ENCODE measurements at places on chromosomes 5 and 9.

DNA sequence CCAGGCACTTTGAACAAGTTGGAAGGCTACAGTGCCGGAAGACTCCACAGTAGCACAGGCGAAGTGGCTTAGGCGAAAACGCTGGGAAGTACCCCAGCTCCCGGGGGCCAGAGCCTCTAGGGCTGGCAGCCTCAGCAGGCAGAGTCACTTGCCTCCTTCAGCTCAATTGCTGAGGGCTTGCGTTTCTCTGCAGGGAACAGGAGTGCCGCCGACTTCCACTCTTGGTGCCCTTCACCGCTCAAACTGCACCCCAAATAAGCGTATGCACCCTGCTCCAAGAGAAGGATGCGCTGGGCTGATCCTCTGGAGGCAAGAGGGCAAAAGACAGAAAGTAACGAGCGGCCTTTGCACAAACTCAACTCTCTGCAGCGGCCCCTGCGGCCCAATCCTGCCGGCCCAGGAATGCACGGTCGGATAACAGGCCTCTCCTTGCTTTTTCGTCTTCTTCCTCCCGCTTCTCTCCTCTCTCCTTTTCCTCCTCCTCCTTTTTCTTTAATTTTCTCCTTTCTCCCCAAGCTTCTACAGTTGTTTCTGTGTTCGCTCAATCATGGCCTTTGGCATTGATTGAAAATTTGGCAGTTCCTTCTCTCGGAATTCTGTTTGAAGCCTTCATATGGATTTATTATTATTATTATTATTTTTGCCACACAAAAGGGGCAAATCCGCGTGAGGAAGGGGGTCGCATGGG is 1.1 kb upstream of the S1PR3 start:
- no peak for DNase-seq

DNA sequence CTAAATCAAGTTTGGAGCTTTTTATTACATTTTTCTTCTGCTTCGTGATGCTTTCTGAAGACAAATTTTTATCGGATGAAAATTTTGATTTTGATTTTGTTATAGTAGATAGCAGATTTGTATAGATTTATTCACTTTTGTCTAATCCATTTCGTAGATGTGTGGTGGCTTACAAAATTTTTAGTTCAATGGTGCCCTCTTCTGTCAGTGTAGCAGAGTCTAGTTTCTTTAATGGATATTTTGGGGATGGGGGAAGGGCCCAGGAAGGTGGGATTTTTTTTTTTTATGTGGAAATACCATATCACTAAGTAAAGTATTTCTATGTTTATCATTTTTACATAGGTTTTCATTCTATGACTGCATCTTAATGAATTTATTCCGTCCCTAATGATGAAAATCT is 259.9 kb upstream of the TARS1 start:
- no peak for DNase-seq

DNA sequence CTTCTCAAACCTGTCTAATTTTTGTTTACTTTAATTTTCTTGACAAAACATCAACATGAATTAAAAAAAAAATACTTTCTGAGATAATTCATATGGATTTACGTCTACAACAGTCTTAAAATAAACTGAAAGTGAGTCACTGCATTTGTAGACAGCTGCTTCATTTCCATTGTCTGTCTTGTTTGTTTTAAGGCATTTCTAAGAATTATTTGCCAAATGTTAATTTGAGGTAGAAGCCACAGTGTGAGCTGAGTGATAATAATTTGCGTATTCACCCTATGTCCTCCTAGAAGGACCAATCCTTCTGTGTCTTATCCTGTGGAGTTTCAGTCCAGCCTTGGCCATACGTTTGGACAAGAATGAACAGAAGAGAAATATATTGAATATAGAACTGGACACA is 174.5 kb downstream of the CFAP90 start:
- DNase-seq = no peak

DNA sequence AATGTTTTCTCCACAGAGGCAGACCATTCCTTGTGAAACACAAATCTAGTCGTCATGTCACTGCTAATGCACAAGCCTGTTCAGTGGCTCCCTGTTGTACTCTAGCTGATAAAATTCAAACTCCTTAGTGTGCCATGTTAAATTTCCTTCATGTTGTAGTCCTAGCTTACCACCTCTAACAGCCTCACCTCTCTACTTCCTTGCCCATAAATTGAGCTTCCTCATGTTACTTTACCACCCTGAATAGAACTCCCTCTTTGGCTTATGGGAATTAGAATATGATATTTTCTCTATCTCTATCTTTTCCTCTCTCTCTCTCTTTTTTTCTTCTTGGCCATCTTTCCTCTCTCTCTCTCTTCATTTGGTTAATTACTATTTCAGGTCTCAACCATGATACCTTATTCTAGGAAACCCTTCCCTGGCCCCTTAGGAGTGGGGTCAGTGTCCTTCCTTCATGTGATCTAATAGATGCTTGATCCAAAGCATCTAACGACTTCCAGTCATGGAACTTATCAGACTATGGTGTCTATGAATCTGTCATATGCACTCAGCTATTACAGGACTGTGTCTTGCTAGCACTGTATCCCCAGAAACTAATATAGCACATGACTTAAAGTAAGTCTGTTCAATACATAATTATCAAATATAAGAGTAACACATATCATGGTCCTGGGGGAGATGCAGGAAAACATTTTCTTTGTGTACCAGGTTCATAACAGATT is 31.5 kb upstream of the ALDH1A1 start:
- no peak for DNase-seq

DNA sequence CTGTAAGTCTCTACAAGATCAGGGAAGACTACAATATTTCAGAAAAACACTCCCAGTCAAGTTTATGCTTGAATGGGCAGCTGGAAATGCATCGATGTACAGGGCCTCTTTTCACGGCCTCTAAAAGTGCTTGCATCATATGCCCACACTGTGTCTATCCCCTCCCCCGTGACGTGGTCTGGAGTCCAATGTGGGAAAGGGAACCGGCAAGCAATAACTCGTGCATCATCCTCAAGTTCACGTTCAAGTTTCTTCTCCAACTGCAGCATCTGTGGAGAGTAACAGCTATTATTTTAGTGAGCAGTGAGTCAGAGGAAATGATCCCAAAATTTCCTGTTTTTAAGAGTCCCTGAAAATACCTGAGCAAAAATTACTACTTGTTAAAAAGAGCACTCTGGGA is 22.3 kb downstream of the ATPSCKMT start:
- no peak for DNase-seq

- no peak for DNase-seq
Observed at GRCh38 chr5:42090162-42090561, 165.1 kb downstream of the FBXO4 start.

- no peak for DNase-seq
Observed at GRCh38 chr5:32767948-32768467, 56.9 kb downstream of the NPR3 start.

DNA sequence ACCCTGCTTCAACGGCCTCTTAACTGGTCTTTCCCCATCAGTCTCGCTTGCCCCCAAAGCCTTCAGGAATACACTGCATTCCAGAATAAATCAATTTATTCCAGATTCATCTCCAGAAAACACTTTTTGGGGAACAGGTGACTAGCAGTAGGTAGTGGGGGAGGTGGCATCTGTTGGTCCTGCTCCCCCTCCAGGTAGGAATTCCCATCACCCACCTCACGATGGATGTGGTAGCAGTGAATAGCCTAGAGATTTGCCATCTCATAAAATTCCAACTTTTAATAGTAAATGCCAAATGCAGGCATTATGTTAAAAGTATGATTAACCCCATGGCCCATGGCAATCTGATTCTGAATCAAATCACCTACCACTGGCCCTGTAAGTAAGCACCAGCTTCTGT is 142.7 kb downstream of the MED27 start:
- no peak for DNase-seq

GRCh38 chr5:1319436-1320256 is 24.8 kb upstream of the TERT start:
- no peak for DNase-seq

DNA sequence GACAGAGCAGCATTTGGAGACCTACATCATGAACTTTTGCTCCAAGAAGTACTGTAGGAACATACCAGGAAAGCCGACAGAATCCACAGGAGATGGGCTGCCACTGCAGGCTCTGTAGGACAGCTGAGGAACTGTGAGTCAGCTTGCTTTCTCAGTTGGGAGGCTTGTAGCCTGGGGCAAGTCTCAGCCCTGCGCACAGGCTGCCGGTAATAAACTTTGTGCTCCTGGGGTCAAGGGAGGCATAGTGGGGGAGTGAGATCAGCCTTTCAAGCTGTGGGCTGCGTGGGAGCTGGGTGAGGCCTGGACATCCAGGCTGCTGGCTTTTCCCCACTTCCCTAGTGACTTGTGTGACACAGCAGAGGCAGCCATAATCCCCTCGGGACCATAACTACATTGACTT is 718.0 kb upstream of the CDH10 start:
- no peak for DNase-seq

GRCh38 chr9:116179568-116179967 is 26.0 kb downstream of the PAPPA start:
- DNase-seq = no peak

- DNase-seq = no peak
Observed at GRCh38 chr9:107118863-107119624, 164.0 kb upstream of the RAD23B start.

- DNase-seq = no peak
Observed at GRCh38 chr5:109690242-109690974, 681 bp downstream of the MAN2A1 start.

DNA sequence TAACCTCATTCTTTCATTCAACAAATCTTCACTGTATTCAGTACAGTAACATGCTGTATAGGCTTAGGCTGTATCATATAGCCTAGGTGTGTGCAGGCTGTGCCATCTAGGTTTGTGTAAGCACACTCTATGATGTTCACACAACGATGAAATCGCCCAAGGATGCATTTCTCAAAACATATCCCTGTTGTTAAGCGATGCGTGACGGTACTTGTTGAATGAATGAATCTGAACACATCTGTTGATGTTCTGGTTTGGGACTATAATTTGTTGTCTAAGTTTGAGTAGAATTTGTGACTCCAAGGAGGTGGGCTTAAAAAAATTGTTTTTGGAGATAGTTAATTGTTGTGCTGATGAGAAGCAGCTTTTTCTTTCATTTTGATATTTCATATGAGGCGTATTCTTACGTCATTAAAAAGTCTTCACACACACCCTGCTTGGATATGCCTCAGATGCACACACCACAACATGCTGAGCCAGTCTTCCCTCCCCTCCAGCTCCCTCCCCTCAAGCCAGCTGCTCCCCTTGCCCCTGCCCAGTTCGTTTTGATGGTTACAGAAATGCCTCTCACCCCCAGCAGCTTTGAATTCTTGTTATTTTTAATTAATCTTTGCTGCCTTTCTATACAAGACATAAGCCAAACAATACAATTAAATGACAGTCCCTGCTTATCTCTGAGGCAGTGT is 5.5 kb upstream of the PSAT1 start:
- no peak for DNase-seq

DNA sequence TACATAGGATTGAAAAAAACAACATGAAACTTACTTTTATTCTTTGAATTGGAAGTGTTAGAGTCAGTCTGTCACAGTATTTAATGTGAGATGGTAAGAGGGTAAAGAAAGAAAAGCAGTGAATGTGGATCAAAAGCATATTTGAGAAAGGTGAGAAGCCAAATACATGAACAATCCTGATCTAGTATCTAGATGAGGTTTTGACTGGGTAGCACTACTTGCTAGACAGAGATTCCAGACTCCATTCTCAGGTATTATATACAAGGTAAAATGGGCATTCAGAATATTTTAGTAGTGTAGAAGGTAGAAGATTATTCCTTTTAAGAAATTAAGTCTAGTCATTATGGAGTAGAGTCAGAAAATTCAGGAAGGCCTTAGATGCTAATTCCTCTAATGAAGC is 62.2 kb downstream of the SLC38A9 start:
- DNase-seq = no peak

DNA sequence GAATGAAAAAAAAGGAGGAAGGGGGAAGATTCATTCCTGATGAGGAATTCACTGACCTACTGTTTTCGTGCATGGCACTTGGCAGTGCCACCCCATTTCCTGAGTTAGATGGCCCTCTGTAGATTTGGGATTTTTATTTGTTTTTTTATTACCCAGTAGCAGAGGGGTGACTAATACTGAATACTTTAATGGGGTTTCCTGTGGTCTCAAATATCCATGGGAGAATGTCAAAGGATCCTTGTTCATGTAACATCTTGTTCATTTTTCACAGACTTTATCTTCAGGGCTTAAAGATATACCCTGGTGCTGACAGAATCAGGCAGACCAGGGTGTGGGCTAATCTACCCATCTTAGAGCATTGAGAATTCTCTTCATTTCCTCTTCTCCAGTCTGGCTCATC is 93.0 kb downstream of the MAMDC2 start:
- no peak for DNase-seq

DNA sequence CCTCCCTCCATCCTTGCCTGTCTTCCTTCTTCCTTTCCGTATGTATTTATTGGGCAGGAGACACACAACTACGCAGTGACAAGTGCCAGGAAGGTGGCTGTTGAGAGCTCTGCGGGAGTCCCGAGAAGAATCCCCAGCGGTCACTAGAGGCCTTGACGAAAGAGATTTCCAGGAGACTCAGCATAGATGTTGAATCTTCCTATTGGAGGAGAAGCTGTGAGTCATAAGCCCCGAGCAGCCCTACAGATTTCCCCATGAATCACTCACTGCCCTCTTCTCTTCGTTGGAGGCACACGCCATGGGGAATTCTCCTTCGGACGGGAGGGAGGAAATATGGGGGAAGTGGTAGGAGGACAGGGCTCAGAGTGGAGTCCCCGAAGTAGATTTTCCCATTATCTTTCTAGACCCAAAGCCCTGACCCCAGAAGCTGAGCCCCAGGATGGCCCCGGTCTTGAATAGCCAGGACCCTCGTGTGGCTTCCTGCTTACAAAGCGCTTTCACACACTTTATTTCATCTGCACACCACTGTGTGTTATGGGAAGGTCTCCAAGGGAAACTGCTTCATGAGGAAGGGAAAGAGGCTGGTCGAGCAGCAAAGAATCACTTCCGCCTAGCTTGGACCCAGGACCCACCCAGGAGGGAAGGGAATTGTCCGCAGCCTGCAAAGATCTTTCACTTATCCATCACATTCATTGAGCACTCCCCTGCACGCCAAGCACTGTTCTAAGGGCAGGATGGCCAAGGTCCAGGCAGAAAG is 12.7 kb downstream of the DUSP1 start:
- no peak for DNase-seq

DNA sequence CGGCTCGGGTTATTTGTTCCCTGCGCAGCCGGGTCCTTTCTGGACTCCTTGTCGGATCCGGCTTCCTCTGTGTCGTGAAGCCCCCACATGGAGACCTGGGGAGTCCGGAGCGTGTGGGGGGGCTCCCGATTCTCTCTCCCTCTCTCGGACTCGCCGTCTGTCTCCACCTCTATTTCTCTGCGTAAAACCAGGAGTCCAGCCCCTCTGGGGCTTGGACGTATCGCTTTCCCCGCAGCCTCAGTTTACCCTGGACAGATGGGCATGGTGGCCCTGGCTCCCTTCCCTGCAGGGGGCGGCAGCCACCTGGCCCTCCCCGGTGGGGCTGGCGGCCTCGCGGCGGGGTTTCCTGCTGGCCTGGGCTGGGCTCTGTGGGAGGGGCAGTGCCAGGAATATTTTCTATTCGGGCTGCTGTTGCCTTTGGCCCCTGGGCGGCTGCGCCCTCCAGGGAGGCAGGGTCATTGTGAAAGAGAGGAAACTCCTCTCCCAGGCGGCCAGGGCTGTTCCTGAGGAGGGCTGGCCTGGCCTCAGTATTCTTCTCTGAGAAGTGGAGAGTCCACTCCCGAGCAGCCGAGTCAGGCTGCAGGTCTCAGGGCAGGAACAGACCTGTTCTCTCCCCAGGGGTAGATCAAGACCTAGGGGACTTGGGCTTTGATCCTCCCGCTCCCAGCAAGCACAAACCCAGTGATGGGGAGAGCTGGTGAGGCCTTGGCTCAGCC is 665 bp downstream of the ASS1 start:
- DNase-seq = no peak

Data from iPS DF 6.9 (cell line).